Small intestine (tissue), 16 donors: ENCODE measurements at places on chromosomes 2 and 18. TPM values are rescaled to one million over a fixed set of nuclear protein-coding genes. Genes with fewer than 3 reads are reported as not detected.

- H3K27ac ChIP-seq: no peak overlapping the region
- H3K27me3 ChIP-seq: no peaks in the 10 kb centered on the region
- H3K36me3 ChIP-seq: no peaks in the 10 kb centered on the region
- H3K4me3 ChIP-seq: no peak overlapping the region
Measured at GRCh38 chr2:191895195-191895594, 48.3 kb upstream of the CAVIN2 start.

GRCh38 chr2:8985561-8986326 lies 17.7 kb downstream of the MBOAT2 start:
- H3K4me1 ChIP-seq: no peaks in the 10 kb centered on the region
- H3K27me3 ChIP-seq: no peaks in the 10 kb centered on the region
- H3K4me3 ChIP-seq: no peak overlapping the region
- H3K27ac ChIP-seq: no peak overlapping the region
- DNase-seq: no peak
- no peaks in the 10 kb centered on the region for H3K36me3 ChIP-seq

DNA sequence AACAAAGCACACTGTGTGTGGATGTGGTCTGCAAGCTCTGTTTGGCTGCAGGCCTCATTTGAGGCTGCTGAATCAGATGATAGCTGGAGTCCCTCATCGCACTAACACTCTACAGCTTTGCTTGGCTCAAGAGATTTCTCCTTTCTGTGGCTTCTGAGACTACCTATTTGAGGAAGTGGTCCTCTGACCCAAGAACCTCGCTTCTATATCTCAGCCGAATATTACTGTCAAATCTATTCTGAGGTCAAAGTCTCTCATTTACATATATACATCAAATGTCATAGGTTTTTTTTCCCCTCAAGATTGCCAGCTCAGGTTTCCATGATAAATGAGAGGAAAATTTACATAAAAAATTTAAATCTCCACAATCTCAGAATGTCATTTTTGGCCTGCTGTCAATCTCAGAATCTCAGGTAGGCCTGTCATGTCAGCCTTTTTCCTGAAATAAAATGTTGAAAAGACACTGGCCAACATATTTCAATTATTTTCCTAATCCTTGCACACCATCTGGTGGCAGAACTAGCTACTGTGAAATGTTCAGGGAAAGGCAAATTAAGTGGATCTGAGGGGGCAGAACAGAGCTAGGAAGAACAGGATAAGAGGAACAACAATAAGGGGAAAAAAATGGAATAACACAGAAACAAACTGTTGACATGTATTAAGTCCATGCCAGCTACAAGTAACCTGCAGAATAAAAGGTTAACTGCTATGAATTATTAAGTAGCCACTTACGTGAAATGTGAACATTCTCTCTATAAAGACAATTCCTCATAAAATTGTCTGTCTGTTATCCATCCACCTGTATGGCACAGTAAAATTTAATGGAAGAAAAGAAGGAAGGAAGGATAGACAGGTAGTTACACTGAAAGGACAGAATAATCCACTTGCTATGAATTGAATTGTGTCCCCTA lies 39.3 kb downstream of the AP1S3 start:
- H3K27me3 ChIP-seq: no peaks in the 10 kb centered on the region
- no peaks in the 10 kb centered on the region for H3K36me3 ChIP-seq

GRCh38 chr2:223300326-223300725 lies 248.3 kb downstream of the KCNE4 start:
- no peak overlapping the region for H3K4me3 ChIP-seq
- DNase-seq: no peak
- no peaks in the 10 kb centered on the region for H3K36me3 ChIP-seq
- no peaks in the 10 kb centered on the region for H3K4me1 ChIP-seq
- H3K27me3 ChIP-seq: no peaks in the 10 kb centered on the region
- H3K27ac ChIP-seq: no peak overlapping the region

The COLEC11 gene
- polyA plus RNA-seq: 2.2 TPM

The KATNAL2 gene
- polyA plus RNA-seq: 1.9 TPM
